ENCODE measurements at places on chromosomes 13 and 19.

DNA sequence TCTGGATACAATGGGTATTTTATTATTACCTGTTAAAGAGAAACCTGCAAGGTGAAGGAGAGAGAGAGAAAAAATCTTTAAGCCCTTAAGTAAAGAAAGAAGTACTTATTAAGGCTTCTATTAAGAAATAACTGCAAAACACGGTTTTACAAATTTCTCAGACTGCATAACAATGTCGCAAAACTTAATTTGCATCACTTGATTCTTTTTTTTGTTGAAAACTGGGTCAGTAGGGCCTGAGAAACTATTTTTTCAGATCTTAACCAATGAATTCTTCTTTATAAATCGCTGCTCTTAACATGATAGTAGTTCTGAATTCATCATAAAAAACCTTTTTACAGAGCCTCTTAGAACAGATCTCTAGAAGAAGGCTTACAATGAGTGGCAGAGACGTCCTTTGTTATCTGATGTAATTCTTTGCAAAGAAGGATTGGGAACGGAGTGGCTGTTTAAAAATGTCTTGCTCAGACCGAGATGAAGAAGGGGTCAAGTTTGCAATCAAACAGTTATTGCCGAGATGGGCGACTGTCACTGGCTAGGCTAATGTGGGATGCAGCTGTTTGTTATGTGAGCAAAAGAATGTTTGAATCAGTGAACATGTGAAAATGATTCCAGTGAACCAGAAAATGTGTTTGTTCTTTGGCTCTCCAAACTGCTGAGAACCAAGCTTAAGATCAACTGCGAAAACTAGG, 76.3 kb downstream of the ZNF536 start:
- H3K36me3 ChIP-seq: no peaks in the 10 kb centered on the region
- H3K4me1 ChIP-seq: no peaks in the 10 kb centered on the region
- H3K27ac ChIP-seq: no peak overlapping the region
- H3K4me3 ChIP-seq: no peak overlapping the region
- no peaks in the 10 kb centered on the region for H3K27me3 ChIP-seq
- DNase-seq: no peak

GRCh38 chr13:44364345-44365000, 9.2 kb upstream of the SERP2 start:
- H3K4me1 ChIP-seq: no peaks in the 10 kb centered on the region
- no peaks in the 10 kb centered on the region for H3K27me3 ChIP-seq
- no peak overlapping the region for H3K27ac ChIP-seq
- H3K4me3 ChIP-seq: no peak overlapping the region
- DNase-seq: no peak

GRCh38 chr13:53474878-53475277, 446.3 kb downstream of the OLFM4 start:
- H3K4me3 ChIP-seq: no peak overlapping the region
- H3K36me3 ChIP-seq: no peaks in the 10 kb centered on the region
- DNase-seq: no peak
- no peak overlapping the region for H3K27ac ChIP-seq
- no peaks in the 10 kb centered on the region for H3K27me3 ChIP-seq

GRCh38 chr13:35484384-35484783, 7.9 kb upstream of the MAB21L1 start:
- no peaks in the 10 kb centered on the region for H3K4me1 ChIP-seq
- no peaks in the 10 kb centered on the region for H3K36me3 ChIP-seq
- no peaks in the 10 kb centered on the region for H3K27me3 ChIP-seq
- DNase-seq: no peak
- no peak overlapping the region for H3K4me3 ChIP-seq

DNA sequence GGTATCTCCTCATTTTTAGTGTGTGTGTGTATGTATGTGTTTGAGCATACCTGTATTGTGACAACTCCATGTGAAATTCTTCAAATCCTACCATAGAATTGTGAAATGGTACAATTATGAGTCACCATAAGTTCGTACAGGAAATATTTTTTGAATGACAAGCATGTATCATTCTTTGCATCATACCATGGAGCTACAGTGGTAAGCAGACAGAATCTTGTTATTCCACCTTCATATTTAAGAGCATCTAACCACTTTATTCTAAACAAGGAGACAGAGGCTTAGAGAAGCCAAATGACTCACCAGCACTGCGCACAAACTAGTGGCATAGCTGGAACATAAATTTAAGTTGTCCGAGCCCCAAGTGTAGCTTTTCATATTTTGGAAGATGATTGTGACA, 4.5 kb upstream of the EPSTI1 start:
- H3K27ac ChIP-seq: no peak overlapping the region
- no peaks in the 10 kb centered on the region for H3K27me3 ChIP-seq
- H3K4me3 ChIP-seq: no peak overlapping the region
- H3K36me3 ChIP-seq: no peaks in the 10 kb centered on the region

- no peak overlapping the region for H3K4me3 ChIP-seq
- no peak overlapping the region for H3K27ac ChIP-seq
- peaks cover under 1% of the 10 kb centered on the region for H3K4me1 ChIP-seq
Measured at GRCh38 chr13:95793781-95794180, 116.8 kb downstream of the DNAJC3 start.

DNA sequence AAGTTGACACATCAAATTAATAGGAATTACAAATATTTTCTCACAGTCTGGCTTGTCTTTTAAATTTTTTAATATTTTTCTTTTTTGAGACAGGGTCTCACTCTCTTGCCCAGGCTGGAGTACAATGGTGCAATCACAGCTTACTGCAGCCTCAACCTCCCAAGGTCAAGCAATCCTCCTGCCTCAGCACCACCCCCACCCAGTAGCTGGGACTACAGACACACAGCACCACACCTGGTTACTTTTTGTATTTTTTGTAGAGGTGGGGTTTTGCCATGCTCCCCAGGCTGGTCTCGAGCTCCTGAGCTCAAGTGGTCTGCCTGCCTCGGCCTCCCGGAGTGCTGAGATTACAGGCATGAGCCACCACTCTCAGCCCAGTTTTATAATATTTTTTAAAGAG, 72.0 kb downstream of the SPATA13 start:
- no peak overlapping the region for H3K4me3 ChIP-seq
- peaks cover 18% of the 10 kb centered on the region for H3K4me1 ChIP-seq
- H3K27me3 ChIP-seq: no peaks in the 10 kb centered on the region
- H3K36me3 ChIP-seq: no peaks in the 10 kb centered on the region

DNA sequence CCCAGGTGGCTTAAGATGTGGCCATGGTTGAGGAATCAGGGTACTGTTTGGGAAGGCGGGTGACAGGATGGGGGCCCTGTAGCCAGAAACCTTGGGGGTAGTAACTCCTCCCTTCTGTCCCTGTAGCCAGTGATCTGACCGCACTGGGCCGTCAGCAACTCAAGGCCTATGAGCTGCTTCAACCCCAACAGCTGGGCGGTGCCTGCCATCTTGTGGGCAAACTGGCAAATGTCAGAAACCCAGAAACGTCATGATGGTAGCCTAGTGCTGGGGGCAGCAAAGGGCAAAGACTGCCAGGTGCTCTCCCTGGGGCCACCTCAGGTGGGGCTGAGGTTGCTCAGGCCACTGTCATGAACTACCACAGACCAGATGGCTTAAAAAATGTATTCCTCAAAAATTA, 3.5 kb downstream of the COPE start:
- no peak overlapping the region for H3K4me3 ChIP-seq
- H3K27ac ChIP-seq: no peak overlapping the region
- H3K36me3 ChIP-seq: peaks cover 4% of the 10 kb centered on the region

DNA sequence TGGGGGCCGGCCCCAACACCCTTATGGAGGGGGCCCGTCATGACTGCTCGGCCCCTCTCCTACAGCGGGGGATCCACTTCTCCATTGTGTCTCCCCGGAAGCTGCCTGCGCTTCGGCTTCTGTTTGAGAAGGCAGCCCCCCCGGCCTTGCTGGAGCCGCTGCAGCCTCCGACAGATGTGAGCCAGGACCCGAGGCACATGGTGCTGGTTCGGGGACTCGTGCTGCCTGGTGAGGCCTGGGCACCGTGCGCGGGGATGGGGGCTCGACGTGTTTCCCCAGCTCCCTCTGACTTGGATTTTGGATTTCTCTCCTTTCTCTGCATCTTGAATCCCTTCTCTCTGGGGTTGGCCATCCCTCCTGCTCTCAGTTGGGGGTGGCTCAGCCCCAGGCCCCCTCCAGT, 11.6 kb downstream of the MED25 start:
- peaks cover 12% of the 10 kb centered on the region for H3K36me3 ChIP-seq
- no peak for DNase-seq
- H3K4me3 ChIP-seq: no peak overlapping the region

GRCh38 chr19:55544014-55544413, 1.3 kb downstream of the SBK3 start:
- no peak overlapping the region for H3K4me3 ChIP-seq
- no peak overlapping the region for H3K27ac ChIP-seq
- no peaks in the 10 kb centered on the region for H3K36me3 ChIP-seq
- DNase-seq: no peak
- H3K4me1 ChIP-seq: no peaks in the 10 kb centered on the region
- no peaks in the 10 kb centered on the region for H3K27me3 ChIP-seq

DNA sequence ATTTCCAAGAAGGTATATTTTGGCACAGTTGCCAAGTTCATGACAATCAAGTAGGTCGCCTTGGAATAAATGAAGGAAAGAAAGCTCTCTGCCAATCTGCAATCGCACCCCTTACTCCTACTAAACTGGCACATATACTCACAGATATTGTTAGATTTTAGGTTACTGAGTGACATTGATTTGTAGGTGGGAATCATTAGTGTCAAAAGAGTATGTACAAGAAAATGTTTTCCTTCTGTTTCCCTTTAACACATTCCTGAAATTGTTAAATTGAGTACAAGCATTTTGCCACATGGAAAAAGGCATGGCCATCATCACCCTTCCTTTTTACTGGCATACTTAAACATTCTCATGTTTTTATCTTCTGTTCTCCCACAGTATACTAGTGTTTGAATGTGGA, 2868.3 kb upstream of the PCDH20 start:
- no peaks in the 10 kb centered on the region for H3K4me1 ChIP-seq
- H3K27me3 ChIP-seq: no peaks in the 10 kb centered on the region
- DNase-seq: no peak
- no peak overlapping the region for H3K4me3 ChIP-seq

DNA sequence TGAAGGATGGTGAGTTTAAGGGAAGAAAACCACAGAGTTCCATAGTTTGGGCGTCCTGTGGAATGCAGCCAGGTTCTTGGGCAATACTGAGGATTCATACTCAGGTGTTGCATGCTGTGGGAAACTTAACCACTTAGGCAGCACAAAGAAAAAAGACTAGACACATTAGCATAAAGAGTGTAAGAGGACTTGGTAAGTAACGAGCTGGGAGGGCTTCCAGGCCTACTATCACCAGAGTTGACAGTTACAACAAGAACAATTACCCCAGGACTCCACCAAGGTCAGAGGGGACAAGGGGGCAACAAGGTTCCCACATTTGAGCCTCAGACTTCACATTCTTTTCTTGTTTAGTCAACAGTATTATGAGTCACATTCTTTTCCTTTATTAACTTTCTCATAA, 33.2 kb downstream of the KCTD12 start:
- no peaks in the 10 kb centered on the region for H3K27me3 ChIP-seq
- no peaks in the 10 kb centered on the region for H3K36me3 ChIP-seq
- H3K4me1 ChIP-seq: no peaks in the 10 kb centered on the region
- no peak overlapping the region for H3K27ac ChIP-seq
- no peak for DNase-seq
- H3K4me3 ChIP-seq: no peak overlapping the region

DNA sequence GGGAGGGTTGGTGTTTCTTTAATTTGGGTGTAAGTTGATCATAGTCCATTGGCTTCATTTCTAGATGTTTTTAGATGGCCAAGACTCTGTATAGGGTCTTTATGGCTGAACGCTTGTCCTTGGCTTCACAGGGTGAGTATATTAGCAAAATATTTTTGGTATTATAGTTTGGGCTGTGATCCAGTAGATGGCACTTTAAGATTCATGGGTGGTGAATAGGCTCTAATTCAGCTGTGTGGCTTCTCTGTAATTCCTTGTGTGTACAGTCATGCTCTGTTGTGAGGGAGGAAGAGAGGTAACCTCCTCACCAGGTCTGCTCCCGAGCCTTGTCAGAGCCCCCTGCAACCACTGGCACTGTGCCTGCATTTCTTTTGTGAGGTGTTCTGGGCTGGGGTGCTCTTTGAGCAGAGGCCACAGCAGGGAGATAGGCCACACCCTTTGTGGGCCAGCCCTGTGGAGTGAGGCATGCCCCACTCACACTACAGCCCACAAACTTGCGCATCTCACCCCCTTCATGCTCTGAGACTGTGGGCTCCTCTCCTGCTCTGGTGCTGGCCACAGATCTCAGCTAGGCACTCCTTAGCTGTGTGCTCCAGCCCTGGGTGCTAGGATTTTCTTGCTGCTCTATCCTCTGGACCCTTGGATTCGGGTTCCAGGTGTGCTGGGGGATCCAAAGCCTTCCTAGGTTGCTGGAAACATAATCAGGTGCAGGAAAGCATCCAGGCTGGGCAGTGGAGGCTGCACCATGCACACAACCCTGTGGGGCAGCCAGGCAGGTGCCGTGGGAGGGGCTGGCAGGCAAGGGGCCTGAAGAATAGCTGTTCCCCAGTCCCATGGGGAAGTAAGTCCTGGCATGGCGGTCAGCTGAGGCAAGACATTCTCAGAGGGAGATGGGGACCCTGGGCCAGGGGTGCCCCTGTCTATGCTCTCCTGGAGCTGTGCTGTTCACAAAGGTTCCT, 193.9 kb downstream of the GPC5 start:
- H3K27ac ChIP-seq: no peak overlapping the region
- no peak for DNase-seq
- H3K4me3 ChIP-seq: no peak overlapping the region
- H3K36me3 ChIP-seq: no peaks in the 10 kb centered on the region
- no peaks in the 10 kb centered on the region for H3K4me1 ChIP-seq
- no peaks in the 10 kb centered on the region for H3K27me3 ChIP-seq

DNA sequence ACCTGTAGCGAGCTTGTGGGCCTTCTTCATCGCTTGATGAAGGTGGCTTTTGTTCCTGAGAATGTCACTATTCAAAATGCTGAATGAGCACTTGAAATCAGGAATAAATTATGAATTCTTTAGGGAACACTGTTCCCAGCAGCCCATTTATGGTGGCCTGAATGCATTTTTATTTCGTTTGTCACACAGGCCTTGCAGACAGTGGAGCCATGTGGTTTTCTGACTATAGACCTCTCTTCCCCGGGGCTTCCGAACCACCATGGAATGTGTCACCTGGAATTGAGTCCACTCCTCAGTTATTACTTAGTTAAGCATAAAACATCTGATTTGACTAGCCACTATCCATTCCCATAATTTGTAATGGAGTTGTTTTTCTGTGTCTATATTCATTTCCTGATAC, 396.9 kb downstream of the IRS2 start:
- H3K36me3 ChIP-seq: no peaks in the 10 kb centered on the region
- no peak overlapping the region for H3K27ac ChIP-seq
- no peak for DNase-seq
- H3K27me3 ChIP-seq: no peaks in the 10 kb centered on the region
- H3K4me3 ChIP-seq: no peak overlapping the region

DNA sequence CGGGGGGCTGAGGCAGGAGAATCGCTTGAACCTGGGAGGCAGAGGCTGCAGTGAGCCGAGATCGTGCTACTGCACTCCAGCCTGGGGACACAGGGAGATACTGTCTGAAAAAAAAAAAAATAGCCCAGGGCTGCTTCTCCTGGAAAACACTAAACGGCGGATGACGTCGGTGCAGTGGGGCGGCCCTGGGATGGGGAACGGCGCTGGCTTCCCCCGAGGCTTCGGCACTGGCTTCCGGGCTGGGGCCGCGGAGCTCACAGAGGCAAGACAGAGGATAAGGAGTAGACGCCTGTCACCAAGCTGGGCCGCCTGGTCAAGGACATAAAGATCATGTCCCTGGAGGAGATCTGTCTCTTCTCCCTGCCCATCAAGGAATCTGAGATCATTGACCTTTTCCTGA, 5.0 kb downstream of the PRSS57 start:
- no peaks in the 10 kb centered on the region for H3K4me1 ChIP-seq
- no peaks in the 10 kb centered on the region for H3K36me3 ChIP-seq

- no peaks in the 10 kb centered on the region for H3K27me3 ChIP-seq
- no peaks in the 10 kb centered on the region for H3K4me1 ChIP-seq
- no peak for DNase-seq
- no peak overlapping the region for H3K4me3 ChIP-seq
- no peak overlapping the region for H3K27ac ChIP-seq
Measured at GRCh38 chr19:23561341-23561740, 125.7 kb downstream of the ZNF675 start.

Measured in pancreas (tissue), 10 donors.